Left ventricle myocardium inferior (tissue), 1 donor: ENCODE measurements at places on chromosomes 5 and 9. TPM values are rescaled to one million over a fixed set of nuclear protein-coding genes. Genes with fewer than 3 reads are reported as not detected.

FGF10 gene
- total RNA-seq, result 0.47 TPM

DND1 gene
- 0.47 TPM for total RNA-seq

FAM151B gene
- 0.91 TPM for total RNA-seq

IFNA2 gene
- total RNA-seq, result not detected

AFAP1L1 gene
- total RNA-seq, result 40.6 TPM

PCDHB5 gene
- total RNA-seq, result 2.3 TPM

PHF24 gene
- total RNA-seq, result 0.11 TPM

FCN2 gene
- total RNA-seq, result not detected

ELOVL7 gene
- 0.19 TPM for total RNA-seq

TCF7 gene
- 3.0 TPM for total RNA-seq

EIF4E1B gene
- not detected for total RNA-seq

GRCh38 chr9:26361010-26361409 is 531.6 kb downstream of the CAAP1 start:
- DNase-seq, result no peak

GRCh38 chr9:4793459-4794395 is 983 bp downstream of the RCL1 start:
- no peak for DNase-seq

- DNase-seq, result no peak
These were observed 97.8 kb upstream of the SLC30A5 start for GRCh38 chr5:68995845-68996545.

GRCh38 chr5:135161221-135161620 is 127.2 kb upstream of the PITX1 start:
- DNase-seq, result no peak

DNA sequence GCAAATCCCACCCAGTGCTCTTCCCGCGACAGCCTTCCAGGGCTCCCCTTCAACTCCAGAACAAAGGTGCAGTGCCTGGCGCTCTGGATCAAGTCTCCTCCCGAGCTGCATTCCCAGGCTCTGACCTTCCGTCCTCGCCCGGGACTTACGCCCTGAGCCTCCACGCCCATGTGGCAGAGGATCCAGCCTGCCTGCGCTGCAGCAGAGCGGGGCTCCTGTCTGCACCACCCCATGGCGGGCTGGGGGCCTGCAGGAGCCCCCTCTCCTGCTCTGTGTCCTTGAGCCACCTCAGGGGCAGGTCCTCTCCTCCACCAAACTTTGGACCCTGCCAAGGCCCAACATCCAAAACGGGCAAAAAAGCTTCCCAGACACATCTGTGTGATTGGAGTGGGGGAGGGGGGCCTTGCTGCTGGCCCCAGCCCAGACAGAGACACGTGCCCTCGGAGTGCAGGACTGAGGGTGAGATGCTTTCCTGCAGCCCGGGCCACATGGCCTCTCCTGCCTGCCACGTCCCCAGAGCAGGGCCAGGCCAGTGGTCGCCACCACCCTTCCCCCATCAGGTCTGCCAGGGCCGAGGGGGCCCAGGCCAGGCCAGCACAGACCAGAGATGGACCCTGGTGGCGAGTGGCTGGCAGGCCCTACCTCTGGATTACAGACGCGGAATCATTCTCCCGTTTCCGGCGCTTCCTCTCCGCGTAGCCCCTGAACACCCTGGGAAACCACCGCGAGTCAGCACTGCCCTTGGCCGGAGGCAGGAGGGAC is 4.4 kb downstream of the NSMF start:
- DNase-seq, result peak; percentile 34

GRCh38 chr5:172972552-172972951 is 11.0 kb upstream of the ATP6V0E1 start:
- DNase-seq, result no peak

- DNase-seq, result no peak
These were observed 77.7 kb downstream of the TMEM174 start for GRCh38 chr5:73250645-73251044.

- no peak for DNase-seq
These were observed 6.7 kb downstream of the IRF1 start for GRCh38 chr5:132483661-132484390.

GRCh38 chr9:79572608-79573411 is 1.0 kb downstream of the TLE4 start:
- peak; percentile 59 for DNase-seq

DNA sequence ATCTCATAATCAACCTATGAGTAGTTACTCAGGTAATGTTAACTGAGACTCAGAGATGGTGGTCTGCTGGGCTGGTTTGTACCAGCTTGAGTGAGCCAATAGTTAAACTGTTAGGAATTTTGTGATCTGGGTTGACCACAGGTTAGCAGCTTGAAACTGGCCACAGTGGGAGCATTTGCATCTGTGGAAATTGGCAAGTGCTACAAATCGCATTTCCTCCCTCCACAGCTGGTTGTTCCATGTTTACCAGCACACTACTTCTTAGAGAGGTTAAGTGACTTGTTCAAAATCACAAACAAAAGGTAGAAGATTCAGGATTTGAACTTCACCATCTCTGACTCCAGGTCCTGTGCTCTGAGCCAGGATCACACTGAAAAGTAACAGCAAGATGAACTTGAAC is 446.9 kb upstream of the CLINT1 start:
- DNase-seq, result no peak

DNA sequence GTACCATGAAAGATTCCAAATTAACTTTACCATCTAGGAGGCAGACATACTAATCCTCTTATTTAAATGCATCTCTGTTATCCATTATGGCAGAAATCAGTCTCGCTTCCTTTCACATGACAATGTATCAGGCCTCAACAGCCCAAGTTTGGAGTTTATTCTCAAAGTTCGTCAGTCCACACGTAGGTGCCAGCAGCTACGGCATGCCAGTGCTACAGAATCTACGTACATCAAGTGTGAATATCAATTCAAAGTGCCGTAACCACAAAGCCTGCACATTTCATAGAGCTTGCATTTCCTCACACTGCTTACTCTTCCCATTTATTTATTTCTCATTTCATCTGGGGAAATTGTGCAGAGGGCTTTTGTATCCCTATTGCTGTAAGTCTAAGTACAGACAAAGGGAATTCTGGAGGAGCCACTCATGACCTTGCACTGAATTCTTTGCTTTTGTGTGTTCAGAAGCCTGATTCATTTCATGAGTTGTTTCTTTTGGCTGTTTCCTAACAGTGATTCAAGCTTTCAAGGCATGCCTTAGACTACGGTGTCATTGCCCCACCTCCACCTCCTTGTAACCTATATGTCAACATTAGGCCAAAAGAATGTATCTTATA is 10.0 kb downstream of the ENC1 start:
- no peak for DNase-seq

- DNase-seq, result no peak
These were observed 8.2 kb upstream of the FABP6 start for GRCh38 chr5:160221082-160221481.

DNA sequence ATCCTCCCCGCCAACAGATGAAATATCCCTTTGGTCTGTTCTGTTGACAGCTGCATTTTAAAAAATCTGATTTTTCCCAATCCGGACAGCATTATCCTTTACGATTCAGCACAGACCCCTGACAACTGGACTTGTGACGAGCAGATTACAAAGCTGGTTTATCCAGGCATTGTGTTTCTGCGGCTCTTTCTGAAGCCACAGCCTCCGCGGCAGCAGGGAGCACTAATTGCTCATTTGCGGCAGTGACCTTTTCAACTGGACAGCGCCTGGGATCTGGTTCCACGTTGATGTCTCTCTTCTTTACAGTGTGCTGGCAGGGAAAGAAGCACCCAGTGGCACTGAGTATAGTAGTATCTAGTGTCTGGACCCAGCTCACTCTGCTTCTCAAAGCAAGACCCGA is 351.2 kb downstream of the ZNF608 start:
- DNase-seq, result no peak

GRCh38 chr5:154559398-154560276 is 81.6 kb upstream of the HAND1 start:
- no peak for DNase-seq

DNA sequence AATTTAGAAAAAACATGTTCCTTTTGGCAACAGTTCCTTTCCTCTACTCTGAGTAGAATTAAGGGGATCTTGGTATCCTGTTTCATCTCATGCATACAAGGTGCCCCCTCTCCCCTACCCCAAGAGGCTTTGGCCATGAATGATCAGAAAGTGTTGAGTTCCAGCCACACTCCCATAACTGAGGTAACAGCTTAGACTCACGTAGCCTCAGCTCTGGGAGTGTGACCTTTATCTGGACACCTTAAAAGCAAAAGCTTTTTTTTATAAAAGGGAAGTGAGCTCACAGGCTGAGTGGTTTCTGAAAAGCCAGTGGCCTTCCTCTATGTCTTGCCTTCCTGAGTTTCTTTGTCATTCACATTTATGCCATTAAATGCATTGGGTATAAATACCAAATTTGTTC is 900 bp upstream of the HAVCR2 start:
- no peak for DNase-seq

- DNase-seq, result peak; percentile 50
These were observed 1.2 kb downstream of the VCAN start for GRCh38 chr5:83472508-83473345.

DNA sequence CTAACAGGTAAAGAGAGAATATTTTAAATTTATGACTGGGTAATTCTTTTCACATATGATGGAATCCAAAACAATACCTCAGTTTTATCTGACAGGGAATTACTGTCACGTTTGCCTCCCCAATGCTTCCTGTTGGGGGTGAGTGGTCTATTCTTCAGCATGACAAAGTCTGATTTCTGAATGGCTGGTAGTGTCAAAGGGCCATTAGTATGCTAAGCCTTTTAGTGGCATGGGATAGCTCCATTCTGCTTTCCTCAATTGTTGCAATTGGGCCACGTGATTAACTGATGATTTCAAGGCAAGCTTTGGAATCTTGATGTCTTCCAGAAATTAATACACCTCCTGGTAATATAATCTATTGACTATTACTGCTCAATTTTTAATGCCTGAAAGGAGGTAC is 14.7 kb upstream of the NDUFS4 start:
- no peak for DNase-seq

GRCh38 chr5:115842089-115842935 is 577 bp downstream of the AP3S1 start:
- no peak for DNase-seq

GRCh38 chr9:93477397-93477796 is 24.0 kb upstream of the FAM120AOS start:
- no peak for DNase-seq

DNA sequence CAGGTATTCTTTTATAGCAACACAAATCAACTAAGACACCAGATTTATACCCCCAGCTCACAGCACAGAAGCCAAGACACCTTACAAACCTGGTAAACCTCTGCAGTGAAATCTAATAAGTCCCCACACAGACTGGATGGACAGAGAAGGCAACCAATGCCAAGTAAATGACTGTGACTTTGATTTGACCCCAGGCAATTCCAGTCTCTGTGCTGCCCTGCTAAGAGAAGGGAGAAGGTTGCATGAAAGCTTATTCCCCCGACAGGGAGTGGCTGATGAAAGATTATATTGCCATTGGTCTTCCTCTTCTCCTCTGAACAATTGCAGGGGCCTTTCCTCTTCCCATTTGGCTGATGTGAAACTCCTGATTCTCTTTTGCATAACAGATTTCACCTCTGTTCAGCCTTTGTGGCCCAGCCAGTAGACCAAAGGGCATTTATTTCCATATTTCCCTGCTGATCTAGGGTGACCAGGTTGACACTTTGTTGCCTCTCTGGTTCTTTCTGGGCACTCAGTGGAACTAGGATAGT is 107.6 kb downstream of the ADRB2 start:
- no peak for DNase-seq

- DNase-seq, result no peak
These were observed 154.0 kb downstream of the OLFM1 start for GRCh38 chr9:135241381-135242048.

- DNase-seq, result no peak
These were observed 719.0 kb downstream of the PTPRD start for GRCh38 chr9:9893837-9894236.

GRCh38 chr5:158754018-158754514 is 345.6 kb downstream of the EBF1 start:
- DNase-seq, result no peak

DNA sequence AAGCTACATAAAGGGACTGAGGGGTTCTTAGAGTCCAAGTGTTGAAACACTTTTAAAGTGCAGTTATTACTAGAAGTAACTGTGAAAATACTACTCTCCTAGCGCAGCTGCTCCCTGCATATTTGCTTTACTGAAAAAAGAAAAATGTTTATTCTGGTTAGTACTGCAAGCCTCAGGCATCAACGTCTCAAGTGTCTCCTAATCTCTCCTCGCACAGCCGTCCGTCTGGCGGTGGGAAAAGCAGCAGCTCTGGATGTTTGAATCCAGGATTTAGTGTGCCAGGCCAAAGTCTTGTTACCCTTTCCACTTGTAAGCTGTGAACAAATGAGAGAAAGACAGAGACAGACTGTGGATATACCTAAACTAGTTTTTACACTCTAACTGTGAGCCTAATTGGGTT is 31.1 kb downstream of the RORB start:
- no peak for DNase-seq

DNA sequence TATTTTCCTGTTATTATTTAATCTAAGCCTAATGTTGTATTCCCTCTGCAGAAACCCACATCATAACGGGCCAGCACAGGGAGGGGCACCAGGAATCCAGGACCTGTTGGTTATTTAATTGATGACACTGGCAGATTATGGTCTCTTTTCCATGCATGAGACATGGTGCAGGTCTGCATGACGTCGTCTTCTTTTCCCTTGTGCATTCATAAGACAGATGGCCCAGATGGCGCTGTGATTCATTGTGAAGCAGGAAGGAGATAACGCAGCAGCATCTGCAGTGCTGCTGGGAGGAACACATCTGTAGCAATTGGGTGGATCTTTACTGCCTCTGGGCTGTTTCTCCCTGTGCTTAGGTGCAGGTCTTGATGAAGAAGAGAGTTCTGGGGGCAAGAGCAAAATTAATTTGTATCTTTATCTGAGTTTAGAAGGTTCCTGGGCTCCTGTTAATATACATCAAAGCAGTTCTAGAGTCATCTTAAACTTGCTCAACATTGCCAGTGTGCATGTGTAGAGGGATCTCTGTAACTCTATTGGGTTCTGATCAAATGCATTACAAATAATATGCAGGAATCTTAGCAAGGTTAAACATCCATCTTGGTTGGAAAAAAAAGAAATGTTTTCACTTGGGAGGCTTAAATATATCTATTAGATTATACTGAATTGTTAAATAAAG is 176.1 kb downstream of the PCSK1 start:
- DNase-seq, result no peak
